Peyer's patch (tissue), 4 donors: ENCODE measurements at places on chromosomes 11 and 22.

DNA sequence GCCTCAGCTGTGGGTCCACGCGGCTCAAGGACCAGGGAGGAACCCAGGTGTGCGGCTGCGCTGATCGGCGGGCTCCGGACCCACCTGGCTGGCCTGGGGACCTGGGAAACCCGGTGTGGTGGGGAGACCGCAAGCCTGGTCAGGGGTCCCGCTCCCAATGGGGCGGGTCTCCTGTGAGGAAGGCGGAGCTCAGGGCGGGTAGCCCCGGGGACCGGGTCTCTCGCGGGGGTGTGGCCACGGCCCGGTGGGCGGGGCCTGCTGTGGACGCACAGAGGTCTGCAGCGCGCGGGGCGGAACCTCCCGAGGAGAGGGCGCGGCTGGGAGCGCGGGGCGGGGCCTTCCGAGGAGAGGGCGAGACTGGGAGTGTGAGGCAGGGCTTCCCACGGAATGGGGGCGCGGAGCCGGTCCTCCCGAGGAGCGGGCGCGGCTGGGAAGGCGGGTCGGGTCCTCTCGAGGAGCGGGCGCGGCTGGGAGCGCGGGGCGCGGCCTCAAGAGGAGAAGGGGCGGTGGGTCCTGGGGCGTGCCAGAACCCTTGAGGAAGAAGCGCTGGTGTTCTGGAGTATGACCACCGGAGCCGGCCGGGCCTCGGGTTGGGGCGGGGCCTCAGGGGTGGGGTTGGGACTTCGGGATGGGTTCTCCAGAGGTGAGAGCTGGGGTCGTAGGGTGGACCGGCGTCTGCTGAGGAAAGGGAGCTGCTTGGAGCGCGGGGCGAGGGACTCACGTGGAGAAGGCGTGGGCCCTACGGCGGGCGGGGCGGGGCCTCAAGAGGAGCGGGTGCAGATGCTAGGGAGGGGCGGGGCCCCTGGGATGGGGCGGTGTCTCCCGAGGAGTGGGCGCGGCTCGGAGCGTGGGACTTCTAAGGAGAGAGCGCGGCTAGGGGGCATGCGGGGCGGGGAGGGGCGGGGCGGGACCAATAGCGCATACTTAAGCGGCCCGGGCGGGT lies 20.8 kb downstream of the DGCR6L start:
- H3K4me1 ChIP-seq, result no peaks in the 10 kb centered on the region
- no peaks in the 10 kb centered on the region for H3K27me3 ChIP-seq
- no peak overlapping the region for H3K27ac ChIP-seq
- no peaks in the 10 kb centered on the region for H3K36me3 ChIP-seq

GRCh38 chr11:62603072-62603408 lies 1.4 kb upstream of the MTA2 start:
- peak overlapping the region; percentile 96 for H3K4me3 ChIP-seq
- peaks cover 6% of the 10 kb centered on the region for H3K4me1 ChIP-seq
- H3K36me3 ChIP-seq, result peaks cover 19% of the 10 kb centered on the region
- DNase-seq, result no peak

DNA sequence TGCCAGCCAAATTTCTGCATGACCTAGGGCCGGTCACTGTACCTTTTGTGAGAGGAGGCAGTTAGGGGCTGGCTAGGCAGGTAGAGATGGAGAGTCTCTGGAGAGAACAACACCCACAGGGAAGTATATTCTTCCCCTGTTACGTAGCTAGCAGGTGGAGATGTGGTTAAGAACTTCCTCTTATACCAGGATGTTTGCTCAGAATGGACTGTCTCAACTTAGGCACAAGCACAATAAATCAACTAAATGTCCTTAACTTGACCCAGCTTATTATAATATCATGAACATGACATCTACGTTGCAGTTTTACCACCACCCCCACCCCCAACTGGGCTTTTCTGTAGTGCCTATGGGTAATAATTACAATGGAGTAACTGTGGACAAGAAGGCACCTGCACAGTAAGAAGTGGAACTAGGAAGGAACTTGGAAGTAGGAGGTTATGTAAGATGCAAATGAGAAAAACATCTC lies 60.7 kb upstream of the MPEG1 start:
- H3K27me3 ChIP-seq, result no peaks in the 10 kb centered on the region
- no peak overlapping the region for H3K4me3 ChIP-seq
- no peaks in the 10 kb centered on the region for H3K4me1 ChIP-seq
- H3K27ac ChIP-seq, result peak overlapping the region; percentile 55
- DNase-seq, result no peak

DNA sequence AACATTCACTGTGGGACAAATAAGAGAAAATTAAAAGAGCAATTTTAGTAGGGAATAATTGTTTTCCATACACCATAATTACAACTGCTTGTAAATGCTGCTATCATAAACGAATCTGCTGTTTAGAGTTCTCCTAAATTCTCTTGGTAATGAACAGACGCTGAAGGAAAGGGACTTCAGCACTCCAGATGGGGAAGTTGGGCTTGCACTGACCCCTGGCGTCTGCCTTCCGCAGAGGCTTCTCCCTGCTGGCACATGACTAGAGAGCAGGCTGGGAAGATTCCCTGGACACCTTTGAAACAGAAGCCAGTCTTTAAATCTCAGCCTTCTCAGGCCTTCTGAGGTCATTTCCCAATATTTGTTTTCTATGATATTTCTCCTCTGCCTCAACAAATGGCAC lies 84.1 kb downstream of the NXPE2 start:
- no peak overlapping the region for H3K4me3 ChIP-seq
- no peaks in the 10 kb centered on the region for H3K27me3 ChIP-seq
- DNase-seq, result no peak

DNA sequence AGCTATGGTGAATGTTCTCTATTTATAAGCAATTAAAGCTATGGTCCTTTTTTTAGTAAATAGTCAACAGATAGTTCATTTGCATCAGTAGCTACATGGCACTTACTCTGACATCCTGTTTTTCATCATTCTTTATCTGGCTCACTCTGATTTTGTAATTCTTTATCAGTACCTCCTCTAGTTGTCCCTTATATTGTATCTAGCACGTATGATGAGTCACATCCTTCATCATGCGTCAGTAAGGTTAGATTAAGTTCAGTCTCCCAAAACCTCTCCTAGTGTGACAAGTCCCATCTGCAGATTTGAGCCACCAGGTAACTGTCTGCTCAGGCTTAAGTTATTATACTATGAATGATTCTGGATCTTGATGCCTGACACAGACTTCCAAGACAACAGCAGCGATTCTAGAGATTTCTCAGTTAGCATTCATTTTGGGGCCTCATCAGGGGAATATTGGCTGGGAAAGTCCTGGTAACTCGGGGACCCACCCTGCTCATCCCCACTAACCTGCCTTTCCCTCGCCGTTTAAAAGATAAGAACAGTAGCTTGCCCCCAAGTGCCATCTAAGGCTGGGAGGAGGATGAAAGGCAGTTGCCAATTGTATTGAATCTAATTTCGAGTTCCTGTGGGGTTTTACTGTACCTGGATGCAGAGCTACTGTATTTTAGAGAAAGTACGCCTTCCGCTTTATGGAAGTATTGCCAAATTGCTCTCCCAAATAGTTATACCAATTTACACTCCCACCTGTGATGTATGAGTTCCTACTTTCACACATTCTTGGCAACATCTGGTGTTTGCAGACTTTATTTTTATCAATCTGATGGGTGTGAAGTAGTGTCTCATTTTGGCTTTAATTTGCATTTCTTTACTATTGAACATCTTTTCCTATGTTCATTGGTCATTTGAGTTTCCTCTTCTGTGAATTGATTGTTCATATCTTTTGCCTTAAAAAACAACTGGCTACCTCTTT lies 55.9 kb downstream of the ZC3H12C start:
- H3K27ac ChIP-seq, result no peak overlapping the region
- DNase-seq, result no peak
- H3K4me1 ChIP-seq, result no peaks in the 10 kb centered on the region
- H3K4me3 ChIP-seq, result no peak overlapping the region

- H3K4me3 ChIP-seq, result no peak overlapping the region
- H3K27ac ChIP-seq, result no peak overlapping the region
- no peak for DNase-seq
- no peaks in the 10 kb centered on the region for H3K4me1 ChIP-seq
Observed at GRCh38 chr22:32044477-32044876, 1.4 kb downstream of the SLC5A1 start.

DNA sequence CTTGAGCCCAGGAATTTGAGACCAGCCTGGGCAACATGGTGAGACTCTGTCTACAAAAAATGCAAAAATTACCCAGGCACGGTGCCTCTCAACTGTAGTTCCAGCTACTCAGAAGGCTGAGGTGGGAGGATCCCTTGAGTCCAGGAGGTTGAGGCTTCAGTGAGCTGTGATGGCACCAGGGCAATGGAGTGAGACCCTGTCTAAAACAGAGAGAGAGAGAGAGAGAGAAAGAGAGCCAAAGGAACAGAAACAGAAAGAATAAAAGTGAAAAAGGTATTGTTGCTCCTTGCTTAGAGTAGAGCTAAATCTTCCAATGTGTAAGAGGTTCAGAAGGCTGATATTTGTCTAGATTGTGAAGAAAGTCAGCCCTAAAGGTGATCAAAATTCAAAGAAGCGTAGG lies 8.9 kb upstream of the ETS1 start:
- no peak overlapping the region for H3K27ac ChIP-seq
- no peaks in the 10 kb centered on the region for H3K36me3 ChIP-seq
- no peak for DNase-seq
- no peaks in the 10 kb centered on the region for H3K4me1 ChIP-seq

DNA sequence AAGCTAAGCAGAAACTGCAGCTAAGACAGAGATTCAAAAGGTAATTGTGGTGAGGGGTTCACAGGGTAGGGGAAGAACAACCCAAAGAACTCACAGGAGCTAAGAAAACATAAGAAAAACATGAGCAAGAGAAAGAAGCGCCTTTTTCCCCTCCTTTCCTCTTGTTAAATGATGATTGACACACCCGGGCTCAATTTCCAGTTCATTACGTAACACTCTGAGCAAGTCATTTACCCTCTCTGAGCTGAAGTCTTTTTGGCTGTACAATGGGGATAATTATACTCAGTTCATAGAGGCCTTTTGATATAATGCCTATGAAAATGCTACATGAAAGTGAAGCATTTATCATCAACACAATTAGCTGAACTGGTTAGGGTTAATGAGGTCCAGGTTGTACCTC lies 17.2 kb downstream of the LRP4 start:
- no peaks in the 10 kb centered on the region for H3K27me3 ChIP-seq
- H3K27ac ChIP-seq, result no peak overlapping the region
- H3K4me1 ChIP-seq, result no peaks in the 10 kb centered on the region
- H3K4me3 ChIP-seq, result no peak overlapping the region
- no peak for DNase-seq

DNA sequence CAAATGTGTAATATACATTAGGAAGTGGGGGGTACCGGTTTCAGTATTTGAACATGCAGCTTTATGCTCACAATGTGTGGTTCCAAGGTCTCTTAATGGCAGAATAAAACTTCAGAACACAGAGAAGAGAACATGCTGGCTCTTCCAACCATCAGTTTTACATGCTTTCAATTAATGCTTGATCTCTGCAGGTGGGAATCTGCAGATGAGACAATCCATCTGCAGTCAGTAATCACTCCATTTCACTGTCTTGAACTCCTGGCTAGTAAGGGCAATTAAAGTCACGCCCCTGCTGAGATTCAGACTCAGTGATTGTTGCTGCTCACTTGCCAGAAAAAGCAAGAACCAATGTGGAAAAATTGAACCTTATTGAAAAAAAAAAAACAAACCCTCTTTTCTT lies 945.7 kb downstream of the DLG2 start:
- no peak overlapping the region for H3K27ac ChIP-seq
- no peak for DNase-seq
- no peaks in the 10 kb centered on the region for H3K27me3 ChIP-seq
- no peak overlapping the region for H3K4me3 ChIP-seq
- no peaks in the 10 kb centered on the region for H3K36me3 ChIP-seq

- H3K4me1 ChIP-seq, result no peaks in the 10 kb centered on the region
- H3K4me3 ChIP-seq, result no peak overlapping the region
- DNase-seq, result no peak
- H3K36me3 ChIP-seq, result no peaks in the 10 kb centered on the region
- no peaks in the 10 kb centered on the region for H3K27me3 ChIP-seq
Observed at GRCh38 chr11:64531906-64532312, 59.1 kb upstream of the SLC22A12 start.

- H3K4me3 ChIP-seq, result no peak overlapping the region
- no peak overlapping the region for H3K27ac ChIP-seq
- H3K27me3 ChIP-seq, result no peaks in the 10 kb centered on the region
Observed at GRCh38 chr11:115255006-115255762, 249.0 kb downstream of the CADM1 start.

- H3K27me3 ChIP-seq, result no peaks in the 10 kb centered on the region
- H3K27ac ChIP-seq, result no peak overlapping the region
- no peak for DNase-seq
Observed at GRCh38 chr11:18223591-18224387, 12.8 kb downstream of the SAA4 start.

DNA sequence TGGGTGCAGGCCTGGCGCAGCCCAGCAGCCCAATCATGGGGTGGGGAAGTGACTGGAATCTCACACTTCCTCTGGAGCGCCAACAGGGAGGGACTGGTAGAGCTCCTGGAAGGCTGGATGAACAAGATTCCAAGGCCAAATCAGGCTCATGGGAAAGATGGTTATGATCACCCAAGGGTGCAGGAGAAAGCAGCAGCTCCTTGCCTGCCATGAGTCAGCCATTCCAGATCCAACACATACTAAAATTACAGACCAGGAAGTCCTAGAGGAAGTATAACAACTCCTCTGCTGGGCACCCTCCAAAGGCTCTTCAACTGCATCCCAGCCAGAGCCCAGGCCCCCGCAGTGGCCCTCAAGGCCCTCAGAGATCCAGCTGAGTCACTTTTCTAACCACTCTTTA lies 427.3 kb downstream of the TENM4 start:
- H3K27ac ChIP-seq, result no peak overlapping the region
- H3K4me1 ChIP-seq, result no peaks in the 10 kb centered on the region
- H3K4me3 ChIP-seq, result no peak overlapping the region
- no peaks in the 10 kb centered on the region for H3K36me3 ChIP-seq
- DNase-seq, result no peak

DNA sequence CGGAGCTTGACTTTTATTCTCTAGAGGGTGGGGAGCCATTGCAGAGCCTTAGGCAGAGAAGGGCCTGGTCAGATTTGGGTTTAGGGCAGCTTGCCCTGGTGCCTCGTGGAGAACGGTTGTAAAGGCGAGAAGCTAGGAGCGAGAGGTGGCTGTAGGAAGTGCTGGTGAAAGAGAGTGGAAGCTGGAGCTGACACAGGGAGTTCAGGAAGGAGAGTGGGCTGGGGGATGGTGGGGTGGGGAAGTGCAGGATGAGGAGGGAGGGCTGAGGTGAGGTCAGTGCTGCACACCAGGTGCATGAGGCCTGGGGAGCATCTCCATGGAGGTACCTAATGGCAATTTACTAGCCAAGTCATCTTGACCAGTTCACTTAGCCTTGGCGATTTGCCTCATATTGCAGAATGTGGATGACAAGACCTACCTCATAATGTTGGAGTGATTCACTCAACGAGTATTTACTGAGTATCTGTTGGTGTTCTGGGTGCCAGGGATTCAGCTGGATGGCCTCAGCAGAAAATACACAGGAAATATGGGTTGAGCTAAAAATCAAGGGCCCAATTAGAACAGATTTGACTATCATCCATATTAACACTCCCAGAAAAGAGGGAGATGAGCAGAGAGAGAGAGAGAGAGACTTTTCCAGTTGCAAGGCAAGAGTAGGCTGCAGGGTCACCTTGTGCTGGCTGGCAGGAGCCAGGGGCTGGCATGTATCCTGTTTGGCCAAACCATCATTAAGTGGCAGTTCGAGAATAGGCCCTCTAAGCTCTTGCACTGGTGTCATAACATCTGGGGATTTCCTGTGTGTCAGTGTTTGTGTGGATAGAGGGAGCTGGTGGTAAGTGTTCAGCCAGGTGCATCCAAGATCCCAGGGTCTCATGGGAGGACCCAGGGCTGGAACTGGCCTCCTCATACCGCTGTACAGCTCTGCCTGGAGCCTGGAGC lies 44.4 kb upstream of the CLDN5 start:
- H3K4me1 ChIP-seq, result no peaks in the 10 kb centered on the region
- no peaks in the 10 kb centered on the region for H3K36me3 ChIP-seq
- no peaks in the 10 kb centered on the region for H3K27me3 ChIP-seq
- H3K27ac ChIP-seq, result no peak overlapping the region
- no peak overlapping the region for H3K4me3 ChIP-seq
- DNase-seq, result no peak
